ENCODE measurements at places on chromosomes 13 and 19. TPM values are rescaled to one million over a fixed set of nuclear protein-coding genes. Genes with fewer than 3 reads are reported as not detected.

B9D2 gene
- 3.1 TPM for total RNA-seq

MIA gene
- not detected for total RNA-seq

GRCh38 chr19:50829801-50830200, 3.6 kb downstream of the KLK15 start:
- DNase-seq, result no peak

- DNase-seq, result peak; percentile 60
Observed at GRCh38 chr19:49690656-49691242, at the start of gene CPT1C. Gene CPT1C, plus strand, starts transcription at chr19:49691116. Its CDS starts 1,137 bp downstream, at chr19:49692253.

PRR19 gene
- 0.38 TPM for total RNA-seq

COL5A3 gene
- 2.7 TPM for total RNA-seq

DZIP1 gene
- 0.85 TPM for total RNA-seq

- DNase-seq, result no peak
Observed at GRCh38 chr19:37932985-37933936, 26.3 kb downstream of the SIPA1L3 start.

GRCh38 chr13:110334256-110334655, 27.2 kb downstream of the COL4A2 start:
- DNase-seq, result no peak

DNA sequence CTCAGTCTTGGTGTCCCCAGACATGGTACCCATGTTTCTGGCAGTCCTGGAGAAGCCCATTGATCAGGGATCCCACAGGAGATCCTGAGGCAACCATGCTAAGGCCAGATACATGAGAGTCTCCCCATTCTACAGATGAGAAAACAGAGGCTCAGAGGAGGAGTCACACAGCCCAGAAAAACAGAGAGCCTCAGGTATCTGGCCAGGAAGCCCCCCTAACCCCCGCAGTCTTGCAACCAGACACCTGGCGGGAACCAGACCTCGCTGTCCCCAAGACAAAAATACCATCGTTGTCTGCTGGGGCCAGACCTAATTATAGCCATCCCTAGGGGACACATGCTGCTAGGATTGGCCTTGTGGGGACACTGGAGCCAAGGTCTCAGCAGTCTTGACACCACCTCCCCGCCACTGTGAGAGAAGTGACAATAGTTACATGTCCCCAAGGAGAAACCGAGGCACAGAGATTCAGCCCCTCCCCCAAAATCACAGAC, 1.6 kb upstream of the PDE4C start:
- DNase-seq, result no peak

GRCh38 chr13:40083841-40084240, 428.4 kb downstream of the COG6 start:
- DNase-seq, result no peak

GRCh38 chr13:24103782-24104372, 56.6 kb upstream of the SPATA13 start:
- DNase-seq, result no peak

DNA sequence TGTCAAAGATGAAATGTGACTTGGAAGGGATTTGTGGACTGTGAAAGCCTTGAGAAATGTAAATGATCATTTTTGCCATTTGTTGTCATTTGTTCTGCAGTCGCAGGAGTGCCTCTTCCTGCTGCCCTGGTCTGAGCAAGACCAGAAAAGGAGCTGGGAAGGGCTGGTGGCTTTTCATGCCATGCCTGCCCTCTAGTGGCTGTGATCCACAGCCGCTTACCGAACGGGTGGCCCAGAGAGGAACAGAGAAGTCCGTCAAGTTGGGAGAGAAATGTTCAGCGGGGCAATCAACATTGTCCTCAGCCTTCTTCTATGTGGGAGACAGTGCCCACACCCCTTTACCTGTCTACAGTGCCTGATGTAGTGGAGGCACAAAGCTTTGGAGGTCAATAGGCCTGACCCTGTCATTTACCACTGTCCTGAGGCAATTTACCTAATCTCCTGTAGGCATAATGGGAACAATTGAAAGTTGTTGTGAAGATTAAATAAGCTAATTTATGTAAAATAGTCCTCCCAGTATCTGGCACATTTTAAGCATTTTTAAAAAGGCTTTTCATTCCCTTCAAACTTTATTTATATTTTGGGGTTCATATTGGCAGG, 224.5 kb downstream of the B3GLCT start:
- peak; percentile 78 for DNase-seq

PSG7 gene
- not detected for total RNA-seq

TTYH1 gene
- not detected for total RNA-seq

PCDH20 gene
- total RNA-seq, result not detected

DNA sequence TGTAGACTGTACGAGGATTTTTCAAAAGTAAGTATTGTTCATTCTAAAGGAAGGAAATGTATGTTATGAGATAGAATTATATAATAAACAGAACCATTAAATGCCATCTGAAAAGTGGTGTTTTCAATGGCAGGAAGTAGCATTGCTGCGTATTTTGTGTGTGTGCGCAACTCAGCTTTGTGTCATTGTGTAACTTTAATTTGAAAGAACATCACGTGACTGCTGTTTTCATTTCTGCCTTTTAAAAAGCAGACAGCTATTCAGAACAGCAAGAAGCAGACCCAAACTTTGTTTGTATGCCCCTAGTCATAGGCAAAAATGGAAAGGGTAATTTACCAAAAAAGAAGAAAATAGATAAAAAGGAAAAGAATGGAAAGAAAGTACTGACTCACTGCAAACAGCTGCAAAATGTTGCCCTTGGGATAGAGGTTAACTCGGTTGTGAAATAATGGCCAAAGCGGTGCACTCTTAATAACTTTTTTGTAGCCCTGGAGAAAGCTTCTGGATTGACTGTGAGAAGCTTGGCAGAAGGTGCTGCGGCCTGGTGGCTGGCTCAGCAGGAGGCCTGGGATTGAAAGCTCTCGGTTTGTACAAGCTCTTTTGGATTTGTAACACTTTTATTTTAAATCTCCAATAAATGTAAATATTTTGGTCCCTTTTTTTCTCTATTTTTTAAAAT, 97.3 kb downstream of the GGACT start:
- DNase-seq, result no peak

DNA sequence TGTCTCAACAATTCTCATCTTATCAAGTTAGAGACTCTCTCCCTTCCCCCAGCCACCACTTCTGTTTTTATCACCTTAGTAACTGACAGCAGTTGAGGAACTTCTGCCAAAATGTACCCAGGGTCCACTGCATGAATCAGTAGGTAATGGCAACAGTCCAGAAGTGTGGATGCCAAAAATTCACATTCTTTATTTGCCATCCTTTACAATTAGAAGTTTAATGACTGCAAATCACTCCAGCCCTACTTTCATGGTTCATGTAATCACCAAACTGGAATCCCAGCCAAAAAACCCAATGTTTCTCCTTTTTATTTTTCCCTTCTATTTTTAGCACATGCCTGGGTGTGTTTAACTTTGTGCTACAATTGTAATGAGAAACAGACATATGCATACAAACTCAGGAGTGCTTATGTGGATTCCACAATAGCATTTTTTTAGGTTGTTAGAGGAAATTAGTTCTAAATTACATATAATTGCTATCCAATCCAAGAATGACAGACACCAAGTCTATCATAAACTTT, 243.5 kb downstream of the RGCC start:
- DNase-seq, result no peak

SLC46A3 gene
- 3.2 TPM for total RNA-seq

- no peak for DNase-seq
Observed at GRCh38 chr13:113796211-113796963, 37.4 kb downstream of the TMEM255B start.

GRCh38 chr19:13154911-13155471, 4.8 kb downstream of the IER2 start:
- peak; percentile 96 for DNase-seq

HIPK4 gene
- not detected for total RNA-seq

C1QTNF9B gene
- not detected for total RNA-seq

DNA sequence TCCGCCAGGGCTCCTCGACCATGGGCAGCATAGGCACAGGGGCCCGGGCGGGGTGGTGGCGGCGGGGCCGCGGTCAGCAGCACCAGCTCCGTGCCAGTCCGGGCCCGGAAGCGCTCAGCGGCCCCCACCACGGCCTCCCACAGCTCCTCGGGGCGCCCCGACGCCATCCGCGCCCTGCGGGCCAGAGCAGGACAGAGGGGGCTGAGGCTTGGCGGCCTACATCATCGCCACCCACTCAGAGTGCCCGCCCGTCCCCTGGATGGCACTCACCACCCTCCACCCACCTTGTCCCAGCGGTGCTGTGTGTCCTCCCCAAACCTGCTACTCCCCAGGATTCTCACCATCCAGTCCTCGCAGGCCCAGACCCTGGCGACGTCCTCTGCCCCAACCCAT, 4.0 kb downstream of the AKT1S1 start:
- DNase-seq, result no peak

DNA sequence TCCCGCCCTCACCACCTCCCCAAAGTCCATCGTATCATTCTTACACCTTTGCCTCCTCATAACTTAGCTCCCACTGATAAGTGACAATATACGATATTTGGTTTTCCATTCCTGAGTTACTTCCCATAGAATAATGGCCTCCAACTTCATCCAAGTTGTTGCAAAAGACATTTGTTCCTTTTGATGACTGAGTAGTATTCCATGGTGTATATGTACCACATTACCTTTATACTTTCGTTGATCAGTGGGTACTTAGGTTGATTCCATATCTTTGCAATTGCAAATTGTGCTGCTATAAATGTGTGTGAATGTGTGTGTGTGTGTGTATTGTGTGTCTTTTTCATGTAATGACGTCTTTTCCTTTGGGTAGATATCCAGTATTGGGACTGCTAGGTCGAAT, 109.6 kb downstream of the ZNF536 start:
- no peak for DNase-seq

CABP5 gene
- not detected for total RNA-seq

DNA sequence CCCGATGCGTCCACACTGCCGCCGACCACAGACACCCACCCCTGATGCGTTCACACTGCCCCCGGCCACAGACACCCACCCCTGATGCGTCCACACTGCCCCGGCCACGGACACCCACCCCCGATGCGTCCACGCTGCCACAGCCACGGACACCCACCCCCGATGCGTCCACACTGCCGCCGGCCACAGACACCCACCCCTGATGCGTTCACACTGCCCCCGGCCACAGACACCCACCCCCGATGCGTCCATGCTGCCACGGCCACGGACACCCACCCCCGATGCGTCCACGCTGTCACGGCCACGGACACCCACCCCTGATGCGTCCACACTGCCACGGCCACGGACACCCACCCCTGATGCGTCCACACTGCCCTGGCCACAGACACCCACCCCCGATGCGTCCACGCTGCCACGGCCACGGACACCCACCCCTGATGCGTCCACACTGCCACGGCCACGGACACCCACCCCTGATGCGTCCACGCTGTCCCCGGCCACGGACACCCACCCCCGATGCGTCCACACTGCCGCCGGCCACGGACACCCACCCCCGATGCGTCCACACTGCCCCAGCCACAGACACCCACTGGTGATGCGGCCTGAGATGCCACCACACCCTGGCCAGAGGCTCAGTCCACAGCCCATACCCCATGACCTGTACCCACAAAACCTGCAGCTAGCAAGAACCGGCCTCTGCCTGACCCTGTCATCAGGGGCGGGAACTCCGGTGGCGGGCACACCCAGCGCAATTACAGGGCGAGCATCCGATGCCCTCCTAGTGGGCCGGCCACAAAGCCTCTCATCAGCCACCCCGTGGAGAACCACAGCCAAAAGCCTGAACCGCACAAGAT, 28.4 kb downstream of the RASA3 start:
- no peak for DNase-seq

DNA sequence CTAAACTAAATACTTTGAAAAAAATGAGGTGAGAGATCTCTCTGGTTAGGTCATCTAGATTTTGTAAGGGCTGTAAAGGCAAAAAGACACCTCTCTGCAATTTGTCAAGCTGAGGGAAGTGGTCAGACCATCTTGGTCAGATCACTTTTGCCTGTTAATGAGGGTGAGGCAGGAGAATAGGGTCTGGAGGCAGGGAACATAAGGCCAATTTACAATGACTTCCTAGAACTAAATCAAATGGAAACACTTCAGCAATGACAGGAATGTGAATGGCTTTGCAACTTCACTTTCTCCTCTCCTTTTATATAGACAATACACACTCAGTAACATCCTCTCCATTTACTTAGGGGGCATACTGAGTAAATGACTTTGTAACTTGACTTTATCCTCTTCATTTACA, 1653.4 kb downstream of the SLITRK5 start:
- no peak for DNase-seq

DNA sequence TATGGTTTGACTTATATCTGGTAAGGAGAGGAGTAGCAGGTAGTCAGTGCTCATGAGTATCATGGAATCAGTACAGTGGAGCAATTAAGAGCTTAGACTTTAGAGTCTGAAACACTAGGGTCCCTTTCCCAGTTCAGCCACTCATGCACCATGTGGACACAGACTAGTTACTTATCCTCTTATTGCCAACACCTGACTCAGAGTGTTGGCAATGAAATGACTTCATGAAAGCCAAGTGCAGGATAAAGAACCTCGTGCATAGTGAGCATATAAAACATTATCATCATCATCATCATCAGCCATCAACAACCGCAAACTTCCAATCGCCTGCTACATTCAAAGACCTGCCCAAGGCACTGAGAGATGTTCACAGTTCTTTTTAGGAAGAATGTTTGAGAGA, 164.2 kb downstream of the FOXO1 start:
- DNase-seq, result no peak

DNA sequence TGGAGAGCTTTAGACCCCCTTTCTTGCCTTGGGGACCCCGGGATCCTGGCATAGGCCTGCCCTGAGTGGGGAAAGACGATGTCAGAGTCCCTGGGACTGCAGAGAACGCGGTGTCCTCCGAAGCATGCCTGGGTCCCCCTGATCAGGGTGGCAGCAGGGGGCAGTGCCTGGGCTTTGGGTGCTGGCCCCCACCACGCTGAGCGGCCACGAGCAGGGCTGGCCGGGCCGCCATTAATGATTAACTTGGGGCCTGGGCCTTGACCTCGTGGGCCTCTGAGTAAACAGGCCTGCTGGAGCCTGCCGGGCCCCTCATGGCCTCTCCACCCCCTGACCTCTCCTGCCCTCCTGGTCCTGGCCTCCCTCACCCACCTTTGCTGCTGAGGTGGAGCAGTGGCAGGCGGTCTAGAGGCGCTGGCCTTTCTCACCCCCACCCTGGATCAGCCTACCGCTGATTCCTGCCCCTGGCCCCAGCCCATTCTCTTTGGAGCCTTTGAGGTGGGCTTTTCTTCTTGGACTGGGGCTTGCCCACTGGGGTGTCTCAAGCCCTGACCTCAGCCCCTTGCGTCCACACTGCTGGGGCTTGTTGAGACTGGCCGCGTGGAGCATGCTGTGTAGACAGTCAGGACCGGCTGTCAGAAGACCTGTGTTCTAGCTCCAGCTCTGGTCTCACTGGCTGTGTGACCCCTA, 26.3 kb downstream of the CEBPA start:
- DNase-seq, result no peak

F10 gene
- not detected for total RNA-seq

GRCh38 chr13:30776661-30777060, 41.3 kb downstream of the ALOX5AP start:
- DNase-seq, result no peak

GRCh38 chr13:29761815-29762214, 88.6 kb downstream of the UBL3 start:
- no peak for DNase-seq

PSG3 gene
- not detected for total RNA-seq

All from activated CD8-positive, alpha-beta T cell treated with anti-CD3 and anti-CD28 coated beads for 36 hours (primary cell).